ENCODE measurements at places on chromosomes 6 and 20.

DNA sequence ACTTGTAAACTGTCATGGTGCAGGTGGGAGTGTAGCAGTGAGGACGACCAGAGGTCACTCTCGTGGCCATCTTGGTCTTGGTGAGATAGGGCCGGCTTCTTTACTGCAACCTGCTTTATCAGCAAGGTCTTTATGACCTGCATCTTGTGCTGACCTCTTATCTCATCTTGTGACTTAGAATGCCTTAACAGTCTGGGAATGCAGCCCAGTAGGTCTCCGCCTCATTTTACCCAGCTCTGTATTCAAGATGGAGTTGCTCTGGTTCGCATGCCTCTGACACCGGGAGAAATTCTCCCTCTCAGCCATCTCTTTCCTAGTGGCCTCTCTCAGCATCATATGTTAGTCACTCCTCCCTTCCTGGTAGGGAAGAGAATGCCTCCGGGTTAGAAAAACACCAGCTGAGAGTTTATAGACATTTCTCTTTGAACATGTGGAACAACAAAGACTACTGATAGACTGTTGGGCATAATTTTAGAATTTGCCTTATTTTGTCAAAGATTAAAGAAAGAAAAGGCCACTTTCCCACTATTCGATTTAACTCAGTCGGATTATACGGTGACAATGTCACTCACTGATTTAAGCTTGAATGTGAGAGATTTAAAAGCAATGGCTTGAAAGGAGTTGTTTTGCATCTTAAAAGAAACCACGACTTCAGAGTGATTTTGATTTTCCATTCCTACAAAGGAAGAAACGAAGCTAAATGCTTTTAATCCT is 67.9 kb upstream of the SNX9 start:
- no peak for DNase-seq

- no peak for DNase-seq
Measured at GRCh38 chr6:116328528-116328903, 42.2 kb upstream of the DSE start.

GRCh38 chr6:32954986-32955802 is 2.3 kb upstream of the HLA-DMA start:
- no peak for DNase-seq

GRCh38 chr20:53059848-53060247 is 87.7 kb downstream of the TSHZ2 start:
- no peak for DNase-seq

Measured in midbrain (tissue), 1 donor.